Epithelial cell of proximal tubule (primary cell): ENCODE measurements at places on chromosomes 2 and 18. TPM values are rescaled to one million over a fixed set of nuclear protein-coding genes. Genes with fewer than 3 reads are reported as not detected.

GRCh38 chr2:240364582-240364960, 70.9 kb upstream of the GPC1 start:
- no peak for DNase-seq

DNA sequence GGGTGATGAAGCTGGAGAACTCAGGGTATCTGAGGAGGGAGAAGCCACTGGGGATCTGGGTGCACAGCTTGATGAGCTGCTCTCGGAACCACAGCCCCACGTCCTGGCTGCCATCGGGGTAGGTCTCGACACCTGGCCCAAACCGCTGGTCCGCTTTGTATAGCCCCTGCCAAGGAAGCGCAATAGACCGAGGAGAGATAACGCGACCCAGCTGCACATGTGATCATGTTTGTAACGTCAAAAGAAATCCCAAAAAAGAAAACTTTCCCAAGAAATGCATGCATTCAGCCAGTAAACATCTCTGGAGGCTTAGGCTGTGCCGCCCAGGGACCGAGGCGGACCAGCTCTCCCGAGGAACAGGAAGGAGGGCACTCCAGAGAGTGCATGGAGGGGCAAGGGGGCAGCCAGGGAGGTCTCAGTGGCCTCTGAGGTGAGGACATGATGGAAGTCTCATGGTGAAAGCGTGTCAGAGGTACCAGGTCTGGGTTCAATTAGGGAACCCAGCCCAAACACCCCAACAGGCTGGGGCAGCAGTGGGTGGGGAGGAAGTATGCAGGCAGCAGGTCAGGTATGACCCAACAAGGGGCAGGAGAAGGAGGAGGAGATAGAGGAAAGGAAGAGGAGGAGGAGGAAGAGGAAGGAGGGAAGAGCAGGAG, 28.3 kb downstream of the ANKMY1 start:
- no peak for DNase-seq

GRCh38 chr2:201777043-201777442, 3.7 kb downstream of the ALS2 start:
- no peak for DNase-seq

GRCh38 chr18:58800582-58800981, 64.1 kb upstream of the ZNF532 start:
- DNase-seq = no peak

- no peak for DNase-seq
Observed at GRCh38 chr2:213221957-213222356, 62.3 kb upstream of the SPAG16 start.

DNA sequence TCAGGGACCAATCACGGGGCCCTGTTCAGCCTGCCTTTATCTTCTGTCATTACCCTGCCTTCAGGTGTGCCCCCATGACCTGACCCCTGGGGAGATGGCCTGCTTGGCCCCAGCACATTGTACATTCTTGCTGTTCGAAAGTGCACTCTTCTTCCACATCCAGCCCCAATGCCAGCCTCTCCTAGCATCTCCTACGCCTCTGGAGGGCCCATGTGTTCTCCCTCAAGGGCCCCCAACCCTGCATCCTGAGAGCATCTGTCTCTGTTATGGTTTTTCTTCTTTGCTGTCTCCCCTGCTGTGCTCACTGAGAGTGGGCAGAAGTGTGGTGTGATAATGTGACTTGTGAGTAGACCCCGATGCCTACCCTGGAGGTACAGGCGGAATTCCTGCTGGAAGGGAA, 41.5 kb upstream of the OTOS start:
- no peak for DNase-seq

DNA sequence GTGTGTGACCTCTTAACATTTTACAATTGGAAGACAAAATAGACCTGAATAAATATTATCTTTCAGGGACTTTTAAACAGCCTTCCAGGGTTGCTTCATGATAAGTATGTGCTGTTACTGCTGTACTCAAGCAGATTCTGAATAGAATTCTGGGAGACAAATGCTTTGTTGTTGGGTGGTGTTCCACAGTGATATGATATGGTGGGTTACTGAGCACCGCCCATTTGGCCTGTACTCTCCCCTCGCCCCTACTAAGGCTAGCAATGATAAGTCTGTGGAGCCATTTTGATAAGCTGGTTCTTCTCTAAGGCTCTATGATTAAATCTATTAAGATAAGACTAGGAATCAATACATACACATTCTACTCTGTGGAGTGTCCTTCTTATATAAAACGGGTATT, 89.8 kb upstream of the ITGA4 start:
- no peak for DNase-seq

- DNase-seq = peak; percentile 15
Observed at GRCh38 chr2:86807468-86808275, 17.0 kb upstream of the CD8A start.

DNA sequence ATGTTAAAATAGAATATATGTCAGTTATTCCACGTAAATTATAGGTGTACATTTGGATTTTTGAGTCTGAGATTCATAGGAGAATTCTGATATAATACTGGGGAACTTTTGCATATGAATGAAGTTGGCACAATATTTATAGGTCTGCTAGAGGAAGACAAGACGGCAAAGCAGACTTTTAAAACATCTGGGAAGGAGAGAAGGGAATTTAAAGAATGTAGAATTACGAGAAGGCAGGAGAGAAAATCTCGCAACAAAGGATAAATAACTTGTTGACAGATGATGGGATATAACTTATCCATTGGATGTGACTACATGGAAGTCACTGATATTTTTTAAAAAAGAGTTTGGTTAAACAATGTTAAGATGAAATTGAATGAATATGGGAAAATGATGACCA, 615.6 kb downstream of the ERBB4 start:
- DNase-seq = no peak

DNA sequence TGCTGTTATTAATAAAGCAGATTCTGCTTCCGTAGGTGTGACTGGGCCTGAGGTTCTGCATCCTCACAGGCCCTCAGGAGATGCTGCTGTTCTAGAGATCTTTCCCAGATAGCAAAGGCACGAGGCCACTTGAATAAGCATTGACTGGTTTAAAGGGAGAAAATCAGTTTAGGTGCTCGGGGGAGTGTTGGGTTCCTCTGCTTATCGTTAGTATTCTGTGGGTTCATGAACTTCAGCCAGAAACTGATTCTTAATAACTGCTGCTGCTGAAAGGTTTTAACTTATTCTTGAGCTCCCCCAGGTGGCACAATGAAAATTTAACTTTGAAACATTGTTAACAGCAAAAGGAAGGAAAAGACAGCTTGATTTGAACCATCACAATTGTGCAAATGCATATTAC, 56.9 kb downstream of the ITGA6 start:
- DNase-seq = no peak

DNA sequence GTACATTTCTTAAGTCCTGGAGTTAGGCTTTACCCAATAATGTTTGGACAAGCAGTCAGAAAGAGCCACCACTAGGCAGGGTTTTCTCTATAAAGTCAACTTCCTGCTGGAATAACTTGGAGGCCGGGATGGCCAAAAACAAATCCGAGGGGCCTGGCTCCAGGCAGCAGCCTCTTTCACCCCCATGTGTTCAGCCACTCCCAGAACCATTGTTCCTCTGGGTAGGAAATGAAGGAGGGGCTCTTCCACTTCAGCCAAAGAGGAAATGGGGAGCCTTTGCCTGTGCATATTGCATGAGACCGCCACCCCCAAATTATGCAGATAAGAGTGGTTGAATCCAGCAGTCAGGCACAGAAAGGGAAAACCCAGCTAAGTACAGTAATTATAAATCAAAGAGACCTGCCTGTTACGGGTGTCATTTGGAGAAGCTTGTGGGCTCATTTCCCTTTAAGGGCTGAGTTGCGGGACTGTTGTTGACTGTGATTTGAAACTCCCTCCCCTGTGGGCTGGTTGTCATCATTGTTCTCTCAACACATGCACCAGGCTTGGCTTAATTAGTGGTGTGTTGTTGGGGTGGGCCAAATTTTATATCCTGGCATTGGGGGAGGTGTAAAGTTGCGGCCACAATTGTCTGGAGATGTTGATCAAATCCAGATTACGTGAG, 212.8 kb upstream of the SOX11 start:
- no peak for DNase-seq

DNA sequence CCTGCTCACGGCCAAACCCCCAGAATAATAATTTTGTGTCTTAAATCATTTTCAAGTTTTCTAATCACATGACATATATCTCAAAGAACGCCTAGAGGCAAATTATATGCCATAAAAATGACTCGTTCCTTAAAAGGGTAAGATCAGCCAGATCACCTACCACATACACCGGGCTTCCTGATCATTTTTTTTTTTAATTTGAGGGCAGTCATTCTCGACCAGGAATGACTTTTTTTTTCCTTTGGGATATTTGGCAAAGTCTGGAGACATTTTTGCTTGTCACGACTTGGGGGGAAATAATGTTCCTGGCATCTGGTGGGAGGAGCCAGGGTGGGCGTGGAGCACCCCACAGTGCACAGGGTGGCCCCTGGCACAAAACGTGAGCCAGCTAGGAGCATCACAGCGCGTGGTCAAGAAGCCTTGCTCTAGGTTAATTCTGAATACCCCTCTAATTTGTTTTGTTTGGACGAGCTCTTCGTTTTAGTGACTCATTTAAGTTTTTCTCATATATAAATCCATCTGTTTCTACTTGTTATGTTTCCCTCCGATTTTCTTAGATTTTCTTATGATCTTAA, 94.9 kb downstream of the TWIST2 start:
- no peak for DNase-seq

- DNase-seq = no peak
Observed at GRCh38 chr2:212677466-212677865, 138.9 kb upstream of the ERBB4 start.

DNA sequence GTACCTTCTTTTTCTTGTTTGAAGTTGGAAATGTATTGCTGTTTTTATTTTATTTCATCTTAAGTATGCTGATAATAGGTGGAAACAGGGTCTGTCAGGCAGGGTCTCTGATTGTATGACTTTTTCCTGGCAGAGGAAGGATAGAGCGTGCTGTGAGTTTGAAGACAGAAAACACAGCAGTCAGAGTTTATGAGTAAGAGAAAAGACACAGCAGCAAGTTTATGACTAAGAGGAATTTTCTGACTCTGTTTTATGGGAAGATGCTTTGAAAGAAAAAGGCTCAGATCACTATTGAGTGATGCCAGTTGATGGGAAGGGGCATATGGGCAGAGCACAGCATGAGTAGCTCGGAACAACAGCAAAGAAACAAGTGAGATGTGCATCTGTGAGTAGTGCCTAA, 379.1 kb downstream of the MEIS1 start:
- no peak for DNase-seq

DNA sequence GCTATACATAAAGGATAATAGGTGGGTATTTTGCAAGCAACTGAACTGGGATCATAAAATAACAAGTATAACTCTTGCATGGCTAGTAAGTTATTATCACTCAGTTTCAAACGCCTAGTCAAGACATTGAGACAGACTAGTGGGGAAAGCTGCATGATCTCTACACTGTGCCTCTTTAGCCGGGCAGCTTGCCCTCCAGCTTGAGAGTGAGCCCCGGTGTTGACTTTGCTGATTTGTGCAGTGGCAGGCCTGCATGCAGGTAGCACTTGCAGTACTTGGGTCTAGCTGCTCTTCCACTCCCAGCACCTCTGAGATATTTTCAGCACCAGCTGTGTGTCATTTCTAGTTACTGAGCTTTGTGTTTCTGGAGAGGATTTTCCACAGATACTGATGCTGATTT, 118.8 kb upstream of the DAPL1 start:
- no peak for DNase-seq

GRCh38 chr2:64456293-64456692, 2.3 kb downstream of the LGALSL start:
- no peak for DNase-seq

GRCh38 chr2:54295911-54296310, 39.9 kb upstream of the TSPYL6 start:
- DNase-seq = no peak

DNA sequence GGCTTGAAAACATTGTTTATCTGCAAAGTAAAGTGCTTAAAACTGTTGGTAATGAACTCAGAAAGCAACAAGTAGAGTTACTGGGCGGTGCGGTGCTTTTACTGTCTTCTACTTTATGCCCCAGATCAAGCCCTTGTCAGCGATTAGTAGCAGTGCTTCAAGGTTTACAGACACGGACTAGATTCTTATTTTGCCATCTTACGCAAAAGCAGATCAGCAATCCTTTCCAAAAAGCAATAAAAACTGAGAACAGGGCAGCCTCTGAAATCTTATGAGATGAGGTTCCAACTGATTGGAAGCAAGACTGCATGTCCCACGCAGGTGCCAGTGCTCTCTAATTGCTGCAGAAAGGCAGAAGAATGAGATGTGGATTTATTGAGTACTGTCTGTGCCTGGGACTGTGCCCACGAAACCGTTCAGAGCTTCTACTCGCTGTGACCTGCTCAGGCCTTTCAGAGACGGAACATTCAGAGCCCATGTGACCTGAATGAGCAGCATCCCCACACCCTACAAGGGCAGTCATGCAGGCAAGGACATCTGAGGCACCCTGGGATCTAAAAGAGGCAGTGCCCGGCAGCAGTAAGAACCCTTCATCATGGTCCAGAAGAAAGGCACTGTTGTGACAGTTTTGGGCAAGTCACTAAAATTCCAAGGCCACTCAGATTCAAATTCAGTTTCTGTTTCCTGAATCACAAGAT, 15.7 kb downstream of the COL4A3 start:
- DNase-seq = no peak

DNA sequence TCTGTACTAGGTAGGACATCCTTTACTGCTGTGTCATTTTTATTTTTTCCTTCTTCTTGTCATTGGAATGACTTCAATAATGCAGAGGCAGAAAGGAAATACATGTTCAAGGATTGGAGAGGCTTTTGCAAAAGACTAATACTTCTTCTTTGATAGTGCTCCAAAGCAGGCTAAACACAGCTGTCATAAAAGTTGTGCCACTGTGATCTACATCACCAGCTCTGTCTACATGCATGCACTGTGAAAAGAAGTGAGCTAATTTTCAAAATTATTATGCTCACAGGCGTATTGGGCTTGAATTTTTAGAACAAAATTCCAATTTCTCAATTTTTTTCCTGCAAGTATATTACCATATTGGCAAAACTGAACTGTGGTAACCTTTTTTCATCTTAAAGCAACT, 37.5 kb upstream of the CALCRL start:
- no peak for DNase-seq

DNA sequence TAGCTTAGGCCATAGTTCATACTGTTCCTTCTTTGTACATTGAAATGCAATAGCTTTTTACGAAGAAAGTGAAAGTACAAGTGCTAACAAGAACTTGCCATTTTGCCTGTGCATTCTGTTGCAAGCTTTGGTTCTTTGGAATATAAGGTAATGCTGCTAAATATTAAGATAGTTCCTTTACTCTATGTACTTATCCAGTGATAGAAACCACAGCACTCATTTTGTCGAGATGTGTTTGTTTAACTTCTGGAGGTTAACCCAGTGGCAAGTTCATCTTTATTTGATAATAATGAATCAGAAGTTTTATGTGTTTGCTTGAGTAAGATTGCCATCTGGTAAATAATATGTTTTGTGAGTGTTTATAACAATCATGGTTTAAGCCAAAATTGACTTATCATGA, 373.1 kb upstream of the FANCL start:
- no peak for DNase-seq

Gene EMILIN1
- 0.80 and 2.1 TPM in 2 replicates for total RNA-seq

Gene GREB1
- total RNA-seq = 0.07 and 0.12 TPM in 2 replicates

Gene ADAM23
- 0.92 and 1.7 TPM in 2 replicates for total RNA-seq

Gene CRYGC
- not detected in 2 replicates for total RNA-seq

Gene SPP2
- not detected in 2 replicates for total RNA-seq

Gene HOXD3
- total RNA-seq = 8.2 and 9.4 TPM in 2 replicates

Gene SNRNP27
- total RNA-seq = 60.3 and 88.6 TPM in 2 replicates

Gene GALR1
- total RNA-seq = not detected in 2 replicates

Gene IL36B
- not detected in 2 replicates for total RNA-seq

Gene PTH2R
- not detected in 2 replicates for total RNA-seq

Gene AP1S3
- 28.4 and 28.8 TPM in 2 replicates for total RNA-seq

Gene RGPD5
- total RNA-seq = 7.6 and 7.7 TPM in 2 replicates

Gene CLEC4F
- total RNA-seq = not detected in 2 replicates

Gene RNF152
- total RNA-seq = 0.58 and 0.80 TPM in 2 replicates

Gene RAB17
- total RNA-seq = 0.94 and 6.1 TPM in 2 replicates
